Fibroblast of skin of abdomen (primary cell): ENCODE measurements at places on chromosomes 5 and 9.
A peak's percentile ranks its signal among the peaks of the same experiment; 100 is the strongest.

DNA sequence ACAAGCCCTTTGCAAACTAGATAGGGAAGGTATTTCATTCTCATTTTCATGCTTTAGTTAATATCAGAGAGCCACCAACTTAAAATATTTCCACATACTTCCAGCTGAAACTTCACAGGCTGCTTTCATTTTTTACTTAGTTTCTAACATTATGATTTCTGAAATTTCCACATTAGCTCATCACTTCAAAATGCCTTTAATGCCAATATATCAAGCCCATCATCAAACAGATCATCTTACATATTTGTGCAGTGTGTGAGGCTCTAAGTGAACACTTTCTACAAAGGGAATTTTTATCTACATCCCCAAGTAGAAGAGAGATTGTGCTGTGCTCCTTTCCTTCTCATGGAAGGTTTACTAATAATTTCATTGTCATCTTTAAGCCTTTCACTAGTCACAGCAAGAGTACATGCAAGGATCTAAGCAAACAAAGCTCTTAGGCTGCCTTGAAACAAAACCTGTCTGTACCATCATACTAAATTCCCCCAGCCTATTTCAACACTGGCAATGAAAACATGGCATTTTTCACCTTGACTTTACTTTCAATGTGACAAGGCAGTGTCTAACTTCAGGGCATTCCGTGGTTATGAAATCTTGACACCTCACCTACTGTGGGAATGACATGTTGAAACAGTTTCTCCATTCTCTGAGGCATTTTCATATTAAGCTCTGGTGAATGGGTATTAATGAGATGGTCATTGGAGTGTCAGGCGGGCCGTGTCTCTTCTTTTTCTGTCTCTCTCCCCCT lies 45.4 kb downstream of the PPP2R2B start:
- no peak for DNase-seq

GRCh38 chr9:31005086-31005665 lies 1379.3 kb upstream of the ACO1 start:
- no peak for DNase-seq

- DNase-seq: peak; percentile 53
These were observed 65.7 kb upstream of the BASP1 start for GRCh38 chr5:17151686-17152085.

DNA sequence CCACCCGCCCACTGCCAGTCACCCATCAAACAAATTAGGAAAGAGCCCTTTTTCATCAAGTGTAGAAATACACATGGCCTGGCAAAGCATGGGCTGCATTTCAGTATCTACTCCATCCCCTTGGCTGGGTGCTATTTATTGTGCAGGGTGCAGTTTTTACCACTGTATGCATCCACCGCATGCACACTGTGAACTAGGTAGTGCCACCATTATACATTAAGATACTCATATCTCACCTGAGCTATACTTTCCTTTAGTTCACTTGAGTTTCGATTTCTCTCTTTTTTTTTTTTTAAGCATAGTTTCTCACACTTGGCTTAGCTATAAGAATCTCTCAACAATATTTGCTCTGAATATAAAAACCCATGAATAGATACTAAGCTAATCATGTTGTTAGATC lies 49.4 kb downstream of the JMY start:
- no peak for DNase-seq

GRCh38 chr5:11166923-11167322 lies 405.9 kb upstream of the DAP start:
- no peak for DNase-seq

DNA sequence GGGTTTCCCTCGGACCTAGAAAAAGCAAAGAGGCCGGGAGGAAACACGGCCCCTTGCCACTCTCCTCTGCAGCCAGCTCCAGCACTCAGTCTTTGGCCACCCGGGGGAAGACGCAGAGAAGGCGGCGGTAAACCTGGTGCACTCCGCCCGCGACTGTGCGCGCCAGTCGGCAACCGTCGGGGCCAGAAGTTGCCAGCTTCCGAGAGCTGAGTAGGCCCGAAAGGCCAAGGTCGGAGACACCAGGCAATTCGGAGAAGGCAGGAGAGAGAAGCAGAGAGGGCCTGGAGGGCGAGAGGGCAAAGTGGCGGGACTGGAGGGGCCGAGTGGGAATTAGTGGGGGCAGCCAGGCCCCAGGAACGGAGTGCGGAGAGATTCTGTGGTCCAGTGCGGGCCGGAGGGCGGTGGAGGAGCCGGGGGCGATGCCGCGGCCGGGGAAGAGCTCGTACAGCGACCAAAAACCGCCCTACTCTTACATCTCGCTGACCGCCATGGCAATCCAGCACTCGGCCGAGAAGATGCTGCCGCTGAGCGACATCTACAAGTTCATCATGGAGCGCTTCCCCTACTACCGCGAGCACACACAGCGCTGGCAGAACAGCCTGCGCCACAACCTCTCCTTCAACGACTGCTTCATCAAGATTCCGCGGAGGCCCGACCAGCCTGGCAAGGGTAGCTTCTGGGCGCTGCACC lies at the start of gene FOXB2:
Gene FOXB2, plus strand, starts transcription at position 420 of the 690 bp plus-strand sequence. Its CDS starts 0 bp downstream, at position 420.
- no peak for DNase-seq

- no peak for DNase-seq
These were observed 21.1 kb downstream of the CARTPT start for GRCh38 chr5:71740015-71740753.

DNA sequence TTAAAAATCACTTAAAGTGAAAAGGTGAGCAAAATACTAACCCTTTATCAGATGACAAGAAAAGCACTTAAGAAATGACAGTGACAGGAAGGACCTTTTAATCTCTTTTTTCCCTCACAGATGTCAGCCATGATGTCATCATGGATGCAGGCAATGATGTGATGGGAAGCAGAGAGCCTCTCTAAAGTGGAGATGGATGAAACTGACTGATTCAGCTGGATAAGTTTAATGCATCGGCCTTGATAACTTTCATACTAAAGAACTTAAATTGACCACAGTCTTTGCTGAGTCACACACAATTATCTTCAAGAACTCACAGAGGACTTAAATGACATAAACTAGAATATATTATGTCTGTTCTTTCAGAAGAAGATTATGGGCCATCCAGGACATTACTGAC lies 153.2 kb upstream of the FGF10 start:
- peak; percentile 1 for DNase-seq

DNA sequence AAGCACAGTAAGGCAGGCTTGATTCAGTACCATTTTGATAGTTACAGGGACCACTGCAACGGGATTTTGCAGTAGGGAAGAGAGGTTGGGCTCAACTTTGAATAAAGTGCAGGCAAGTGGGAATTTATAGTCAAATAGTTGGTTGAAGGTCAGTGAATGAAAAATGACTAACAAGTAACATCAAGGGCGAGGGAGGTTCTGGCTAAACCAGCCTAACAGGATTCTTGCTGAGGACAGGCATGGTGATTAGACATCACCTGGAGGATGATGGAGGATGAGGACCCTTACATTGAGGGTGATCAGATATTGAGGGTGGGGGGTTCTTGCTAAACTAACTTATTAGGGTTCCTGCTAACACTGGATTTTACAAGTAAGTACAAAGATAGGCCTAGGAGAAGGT lies 66.1 kb upstream of the SMC5 start:
- DNase-seq: no peak

DNA sequence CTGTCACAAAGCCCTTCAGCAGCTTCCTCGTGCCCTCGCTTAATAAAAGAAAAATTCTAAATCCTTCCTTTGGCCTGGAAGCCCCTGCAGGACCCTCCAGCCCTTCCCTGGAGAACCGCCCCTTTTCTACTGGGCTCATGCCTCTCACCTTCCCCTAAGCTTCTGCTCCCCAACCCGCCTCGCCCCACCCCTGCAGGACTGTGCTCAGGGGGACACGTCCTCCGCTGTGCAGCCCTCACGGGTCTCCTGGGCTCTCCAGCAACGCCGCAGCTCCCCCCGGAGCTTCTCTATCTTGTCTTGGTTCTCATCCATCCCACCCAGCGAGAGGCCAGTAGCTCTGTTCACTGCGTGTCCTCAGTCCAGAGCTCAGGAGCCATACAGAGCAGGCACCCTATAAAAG lies 65.6 kb upstream of the SARDH start:
- DNase-seq: no peak

GRCh38 chr5:154406231-154406630 lies 39.6 kb upstream of the SAP30L start:
- DNase-seq: no peak

DNA sequence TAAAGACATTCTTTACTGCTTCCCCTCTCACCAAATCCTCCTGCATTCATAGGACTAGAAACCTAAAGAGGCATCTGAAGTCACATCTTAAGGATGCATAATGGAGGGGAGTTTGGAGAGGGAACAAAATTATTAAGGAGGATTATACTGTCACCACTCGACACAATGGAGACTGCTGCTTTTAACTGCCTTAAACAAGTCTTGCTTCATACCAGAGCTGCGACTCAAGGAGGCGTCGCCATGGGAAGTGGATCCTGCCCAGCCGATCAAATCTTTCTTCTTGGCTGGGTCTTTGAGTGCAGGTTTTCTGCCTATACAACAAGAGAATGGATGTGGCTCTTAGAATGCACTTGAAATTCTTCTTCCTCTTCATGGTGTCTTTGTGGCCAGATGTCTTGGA lies 66.7 kb upstream of the FOXE1 start:
- DNase-seq: peak; percentile 45

- no peak for DNase-seq
These were observed 17.1 kb upstream of the CAST start for GRCh38 chr5:96645091-96645490.

DNA sequence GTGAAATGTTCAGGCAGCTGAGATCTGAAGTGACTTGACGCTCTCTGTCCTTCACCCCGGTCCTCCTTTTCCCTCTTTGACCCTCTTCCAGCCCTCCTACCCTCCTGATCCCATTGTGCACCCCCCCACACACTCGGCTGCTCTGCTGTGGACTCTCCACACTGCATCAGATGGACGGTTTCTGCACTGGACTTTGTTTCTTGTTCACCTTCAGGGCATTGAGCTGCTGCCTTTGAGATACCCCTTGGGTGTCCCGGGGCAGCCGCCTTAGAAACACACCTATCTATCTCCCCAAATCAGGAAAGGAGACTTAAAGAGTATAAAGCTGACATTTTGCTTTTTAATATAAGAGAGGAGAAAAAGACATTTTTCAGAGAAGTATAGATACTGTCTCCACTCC lies 27.5 kb downstream of the AMBP start:
- DNase-seq: no peak

DNA sequence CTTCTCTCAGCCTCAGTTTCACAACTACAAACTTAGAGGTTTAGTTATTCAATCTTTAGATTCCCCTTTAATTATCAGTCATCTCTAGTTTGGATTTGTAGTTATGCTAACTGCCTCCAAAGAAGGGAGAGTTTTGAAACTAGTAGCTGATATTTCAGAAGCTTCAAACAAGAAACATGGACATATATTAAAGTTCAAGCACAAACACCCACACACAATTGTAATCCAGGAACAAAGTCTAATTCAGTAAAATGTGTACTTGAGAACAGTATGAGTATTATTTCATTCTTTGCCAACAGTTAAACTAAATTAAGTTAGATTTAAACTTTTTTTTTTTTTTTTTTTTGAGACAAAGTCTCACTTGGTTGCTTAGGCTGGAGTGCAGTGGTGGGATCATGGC lies 71.2 kb upstream of the ABCA1 start:
- no peak for DNase-seq

DNA sequence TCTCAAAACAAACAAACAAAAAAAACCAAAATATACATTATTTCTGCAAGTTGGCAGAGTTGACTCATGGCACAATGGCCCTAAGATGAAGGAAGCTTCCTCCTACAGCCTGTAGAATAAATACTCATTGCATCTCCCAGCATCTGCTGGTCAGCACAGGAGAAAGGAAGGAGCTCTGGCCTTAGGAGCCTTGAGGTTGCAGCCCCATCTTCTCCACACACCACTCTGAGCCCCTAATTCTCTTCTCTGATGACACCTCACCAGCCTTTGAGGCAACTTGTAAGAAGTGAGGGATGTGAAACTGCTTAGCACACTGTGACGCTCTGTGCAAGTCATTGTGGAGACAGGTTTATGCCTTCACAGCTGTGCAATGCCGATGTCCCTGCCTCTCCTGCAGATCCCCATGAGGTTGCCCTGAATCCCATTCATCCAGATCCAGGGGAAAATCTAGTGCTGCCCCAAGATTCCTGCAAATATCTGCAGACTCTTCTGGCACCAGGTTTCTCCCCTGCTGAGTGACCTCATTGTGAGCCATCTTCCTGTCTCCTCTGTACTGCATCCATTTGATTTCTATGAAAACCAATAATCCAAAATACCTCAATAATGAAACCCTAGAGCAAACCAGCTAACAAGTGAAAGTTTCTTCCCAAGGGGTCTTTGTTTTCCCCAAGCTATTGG lies 65.3 kb upstream of the TGFBR1 start:
- peak; percentile 52 for DNase-seq

- peak; percentile 64 for DNase-seq
These were observed 114.9 kb upstream of the NFIB start for GRCh38 chr9:14428781-14429230.

DNA sequence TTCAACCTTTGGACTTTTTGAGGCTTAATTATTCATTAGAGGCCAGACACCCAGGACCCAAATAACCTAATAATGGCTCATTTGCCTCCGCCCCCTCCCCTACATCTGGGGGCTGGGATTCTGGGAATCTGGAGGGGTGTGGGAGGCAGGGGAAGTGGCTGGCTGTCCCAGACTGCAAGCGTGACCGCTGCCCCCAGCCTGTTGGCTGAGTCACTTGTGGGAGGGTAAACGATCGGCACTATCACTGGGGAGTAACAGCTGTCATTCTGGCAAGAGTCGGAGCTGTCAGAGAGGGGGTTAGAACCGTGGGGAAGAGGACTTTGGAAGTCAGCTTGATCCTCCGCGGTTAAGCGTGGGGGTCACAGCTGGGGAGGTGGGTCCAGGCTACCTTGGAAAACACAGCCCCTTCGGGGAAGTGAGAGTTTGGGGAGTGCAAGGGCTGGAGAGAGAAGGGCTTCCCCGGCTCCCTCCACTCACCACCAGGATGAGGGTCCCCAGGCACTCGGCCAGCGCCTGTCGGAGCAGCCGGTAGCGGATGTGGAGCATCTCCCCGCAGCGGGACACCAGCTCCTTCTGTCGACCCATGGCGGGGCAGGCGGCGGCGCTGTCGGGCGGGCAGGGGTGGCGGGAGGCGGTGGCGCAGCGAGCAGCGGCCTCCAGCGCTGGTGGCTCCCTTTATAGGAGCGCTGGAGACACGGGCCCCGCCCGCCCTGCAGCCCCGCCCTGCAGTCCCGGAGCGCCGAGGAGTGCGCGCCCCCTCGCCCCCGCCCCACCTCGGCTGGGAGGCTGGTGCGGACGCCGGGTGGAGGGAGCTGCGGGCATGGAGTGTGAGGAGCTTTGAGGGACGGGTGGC lies at the start of gene AQP3:
Gene AQP3, minus strand, starts transcription at position 648 of the 853 bp plus-strand sequence. Its CDS starts 63 bp downstream, at position 585.
- peak; percentile 58 for DNase-seq

GRCh38 chr9:110536822-110537221 lies 42.7 kb downstream of the SVEP1 start:
- DNase-seq: peak; percentile 86
